ENCODE measurements at places on chromosomes 11 and 22.

DNA sequence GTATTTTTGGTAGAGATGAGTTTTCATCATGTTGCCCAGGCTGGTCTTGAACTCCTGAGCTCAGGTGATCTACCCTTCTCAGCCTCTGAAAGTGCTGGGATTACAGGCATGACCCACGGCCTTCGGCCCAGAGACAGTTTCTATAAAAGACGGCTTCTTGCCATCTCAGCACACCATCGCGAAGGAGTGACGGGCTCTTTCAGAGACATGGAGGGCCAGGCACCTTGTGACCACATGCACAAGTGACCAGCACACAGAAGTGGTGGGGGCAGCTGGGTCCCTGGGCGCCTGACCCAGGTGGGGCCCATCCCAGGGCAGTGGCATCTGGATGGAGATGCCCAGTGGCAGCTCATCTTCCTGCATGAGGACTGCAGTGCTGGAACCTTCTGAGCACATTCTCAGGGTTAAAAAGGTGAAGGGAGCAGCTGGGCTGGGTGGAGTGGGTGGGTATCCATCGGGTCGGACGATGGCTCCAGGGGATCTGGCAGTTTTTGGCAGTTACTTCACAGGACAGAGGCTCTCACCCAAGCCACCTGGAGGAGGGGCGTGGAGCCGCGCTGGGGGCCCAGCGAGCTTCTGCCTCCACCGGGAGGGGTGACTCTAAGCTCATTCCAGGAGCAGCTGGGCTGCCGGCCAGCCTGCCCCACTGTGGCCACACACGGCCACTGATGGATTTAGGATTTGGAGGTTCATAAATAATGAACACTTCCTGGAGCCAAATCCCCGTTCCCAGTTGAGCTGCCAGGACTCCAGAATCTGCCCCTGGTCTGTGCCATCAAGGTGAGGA is 373.0 kb downstream of the CTTN start:
- no peak for DNase-seq

GRCh38 chr11:132140056-132140455 is 769.6 kb downstream of the NTM start:
- no peak for DNase-seq

DNA sequence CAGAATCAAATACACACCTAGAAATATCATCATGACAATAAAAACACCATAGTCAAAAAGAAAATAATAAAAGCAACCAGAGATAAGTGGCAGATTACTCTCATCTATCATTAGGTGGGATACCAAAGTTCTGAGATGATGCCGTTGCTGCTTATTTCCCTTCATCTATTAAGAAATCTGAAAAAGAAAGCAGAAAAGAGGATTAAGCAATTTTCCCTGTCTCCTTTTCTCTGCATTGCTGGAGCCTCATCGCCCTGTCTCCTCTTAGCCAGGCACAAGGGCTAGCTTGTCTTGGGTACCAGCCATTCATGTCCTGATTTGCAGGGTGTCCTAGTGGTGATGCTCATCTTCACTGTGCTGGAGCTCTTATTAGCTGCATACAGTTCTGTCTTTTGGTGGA is 3.9 kb upstream of the MS4A14 start:
- no peak for DNase-seq

- no peak for DNase-seq
Measured at GRCh38 chr11:43278193-43278956, 33.4 kb upstream of the API5 start.

DNA sequence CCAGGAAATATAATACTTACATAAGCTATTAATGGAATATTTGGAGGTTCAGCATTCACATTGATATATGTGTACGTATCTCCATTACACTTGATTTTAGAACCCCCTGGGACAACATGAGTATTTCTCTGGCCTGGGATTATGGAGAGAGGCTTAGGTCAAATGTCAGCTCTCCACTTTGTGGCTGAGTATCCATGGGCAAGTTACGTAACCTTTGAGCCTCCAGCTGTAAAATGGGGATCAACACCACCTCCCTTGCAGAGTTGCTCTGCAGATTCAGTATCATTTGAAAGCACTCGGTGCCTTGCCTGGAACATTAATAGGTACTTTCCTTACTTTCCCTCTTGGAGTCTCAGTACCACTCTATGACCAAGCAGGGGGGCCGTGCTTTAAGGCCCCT is 33.2 kb downstream of the C22orf31 start:
- DNase-seq = no peak

- DNase-seq = no peak
Measured at GRCh38 chr22:27105142-27106025, 448.0 kb downstream of the MIAT start.

DNA sequence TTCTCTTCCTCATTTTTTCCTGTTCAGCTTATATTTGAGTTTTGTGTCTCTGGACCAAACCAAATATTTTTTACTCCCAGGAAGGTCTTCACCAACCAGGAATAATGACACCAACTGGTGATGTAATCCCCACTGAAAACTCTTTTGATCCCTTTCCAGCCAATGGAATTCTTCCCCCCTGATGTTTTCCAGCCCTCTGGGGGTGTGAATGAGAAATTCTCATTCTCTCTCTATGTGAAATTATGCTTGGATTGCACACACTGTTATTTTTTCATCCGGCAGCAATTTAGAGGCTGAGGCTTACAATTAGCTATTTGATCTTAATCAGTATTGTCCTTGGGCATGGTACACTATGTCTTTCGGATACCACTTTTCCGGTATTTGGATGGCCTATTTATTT is 39.5 kb upstream of the SLC1A2 start:
- no peak for DNase-seq
